Stimulated activated naive CD8-positive, alpha-beta T cell treated with anti-CD3 and anti-CD28 coated beads, Interleukin-15, amount 100 ng/mL, for 72 hours (primary cell): ENCODE measurements at places on chromosomes 2 and 18.

DNA sequence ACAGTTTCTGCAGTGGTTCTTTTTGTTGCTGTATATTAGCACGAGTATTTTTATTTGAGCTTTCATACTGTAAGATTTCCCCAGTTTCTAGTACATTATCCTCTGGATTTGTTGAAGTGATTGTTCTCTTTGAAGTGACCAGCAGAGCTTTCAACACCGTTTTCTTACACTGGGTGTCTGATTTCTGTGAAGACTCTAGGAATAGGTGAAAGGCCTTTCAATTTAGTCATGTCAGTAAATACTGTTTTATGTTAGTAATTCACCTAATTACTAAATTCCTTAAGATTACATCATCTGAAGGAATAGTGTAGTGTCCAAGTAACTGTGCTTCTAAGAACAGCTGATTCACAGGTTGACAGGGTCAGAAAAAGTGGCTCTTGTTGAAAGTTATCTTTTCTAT, 2.3 kb downstream of the PPM1B start:
- no peak for DNase-seq

DNA sequence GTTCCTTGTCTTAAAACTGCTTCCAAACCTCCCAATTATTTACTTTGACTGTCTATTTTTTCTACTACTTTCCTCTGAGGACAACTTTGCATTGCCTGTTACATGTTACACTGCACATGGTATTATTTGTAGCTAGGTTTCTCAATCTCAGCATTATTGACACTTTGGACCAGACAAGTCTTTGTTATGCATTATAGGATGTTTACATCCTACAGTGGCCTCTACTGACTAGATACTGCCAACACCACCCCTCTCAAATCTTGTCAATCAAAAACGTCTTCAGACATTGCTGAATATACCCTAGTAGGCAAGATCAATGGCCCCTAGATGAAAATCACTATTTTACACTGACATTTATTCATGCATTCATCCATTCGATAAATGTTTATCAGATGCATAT, 129.6 kb upstream of the DNAJC10 start:
- DNase-seq = no peak

DNA sequence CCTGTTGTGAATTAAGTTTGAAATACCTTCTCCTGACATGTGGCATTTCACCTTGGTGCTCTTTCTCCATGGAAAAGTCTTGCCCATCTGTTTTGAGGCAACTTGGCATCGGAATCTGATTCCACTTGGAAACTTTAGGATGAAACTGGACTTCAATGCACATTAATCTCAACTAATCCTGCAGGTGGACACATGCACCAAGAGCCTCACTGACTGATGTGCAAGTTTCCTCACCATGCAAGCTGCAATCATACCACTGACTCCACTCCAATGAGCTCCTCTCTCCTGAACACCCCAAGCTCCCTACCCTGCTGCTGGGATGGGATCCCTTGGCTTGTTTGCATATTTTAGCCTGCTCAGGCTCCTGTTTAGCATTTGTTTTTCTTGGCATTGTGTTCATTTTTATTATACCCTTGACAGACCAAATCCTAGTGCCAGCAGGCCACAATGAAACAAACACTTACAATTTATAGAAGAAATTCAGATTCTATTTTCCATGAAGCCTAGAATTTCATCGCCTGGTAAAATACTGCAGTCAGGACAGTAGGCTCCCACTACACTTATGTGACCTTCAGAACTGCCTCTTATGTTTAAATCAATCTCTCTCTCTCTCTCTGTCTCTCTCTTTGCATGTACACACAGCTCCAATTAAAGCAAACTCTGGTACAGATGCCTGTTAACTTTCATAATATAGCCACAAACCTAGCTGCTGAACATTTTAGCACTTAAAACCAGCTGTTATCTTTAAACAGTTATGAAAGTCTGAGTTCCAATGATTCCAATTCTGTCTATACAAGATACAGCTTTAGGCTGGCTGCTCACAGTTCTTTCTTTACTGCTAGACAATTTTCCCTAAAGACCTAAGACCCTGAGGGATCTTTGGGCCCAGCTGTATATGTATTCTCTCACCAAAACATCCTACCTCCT, 141.5 kb downstream of the OSR1 start:
- DNase-seq = no peak

- DNase-seq = no peak
Observed at GRCh38 chr2:163401481-163401880, 334.3 kb downstream of the FIGN start.

GRCh38 chr2:1704631-1705556, 39.4 kb downstream of the PXDN start:
- DNase-seq = no peak

DNA sequence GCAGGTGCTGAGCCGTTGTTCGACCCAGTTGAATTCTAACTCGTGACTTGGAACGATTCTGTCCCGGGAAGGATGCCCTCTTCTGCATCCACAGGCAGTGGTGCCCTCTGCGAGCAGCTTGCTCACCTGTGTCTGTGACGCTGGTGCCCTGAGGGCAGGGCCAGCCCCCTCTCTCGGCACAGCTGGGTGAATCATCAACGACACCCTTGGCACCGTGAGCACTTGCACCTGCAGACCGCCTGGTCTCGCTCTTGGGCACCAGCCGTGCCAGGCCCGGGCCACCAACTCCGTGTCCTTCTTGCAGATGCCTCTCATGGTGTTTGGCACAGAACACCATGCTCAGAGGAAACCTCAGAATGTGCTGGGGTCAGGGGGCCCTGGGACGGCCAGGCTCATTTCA, 75.0 kb downstream of the SLC66A2 start:
- no peak for DNase-seq

GRCh38 chr2:236241181-236242056, 22.8 kb downstream of the ASB18 start:
- DNase-seq = no peak

DNA sequence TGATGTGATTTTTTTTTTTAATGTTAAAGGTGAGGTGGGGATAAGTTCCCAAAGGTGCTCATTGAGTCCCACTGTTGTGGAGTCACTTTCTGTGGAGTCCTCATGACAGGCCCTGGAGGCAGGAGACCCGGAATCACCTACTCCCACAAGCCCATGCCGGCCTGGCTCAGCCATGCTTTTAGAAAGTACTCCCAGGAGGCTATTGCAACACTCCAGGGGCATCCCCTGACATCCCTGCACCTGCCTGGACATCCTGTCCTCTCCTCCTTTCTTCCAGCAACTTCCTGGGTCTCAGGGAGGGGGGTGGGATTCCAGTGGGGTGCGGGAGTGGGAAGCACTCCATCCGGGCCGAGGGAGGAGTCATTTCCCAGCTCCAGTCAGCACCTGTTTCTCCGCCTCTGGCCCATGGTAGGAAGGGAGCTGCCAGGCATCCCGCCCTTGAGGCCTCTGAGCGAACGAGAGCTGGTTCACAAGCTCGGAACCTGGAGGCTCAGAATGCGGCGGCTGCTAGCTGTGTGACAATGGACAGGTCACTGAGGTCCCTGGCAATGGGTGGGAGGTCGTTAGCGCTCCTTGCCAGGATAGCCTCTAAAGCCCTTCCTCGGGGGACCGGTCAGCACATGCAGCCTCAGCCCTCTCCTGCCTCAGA, 163.9 kb upstream of the ID2 start:
- DNase-seq = no peak

GRCh38 chr2:183898641-183899040, 699.7 kb upstream of the ZNF804A start:
- no peak for DNase-seq

- peak; percentile 98 for DNase-seq
Observed at GRCh38 chr2:218710687-218711549, at the start of gene TTLL4. TSS of gene TTLL4 (plus strand) at chr2:218710835. CDS start at chr2:218737677, 26,842 bp downstream.

GRCh38 chr2:200470230-200470629, 39.6 kb downstream of the KCTD18 start:
- no peak for DNase-seq

- DNase-seq = no peak
Observed at GRCh38 chr2:12930391-12930790, 213.7 kb downstream of the TRIB2 start.

- DNase-seq = no peak
Observed at GRCh38 chr2:43538034-43538670, 57.7 kb downstream of the THADA start.

- DNase-seq = no peak
Observed at GRCh38 chr2:99816908-99817307, 325.5 kb downstream of the AFF3 start.

GRCh38 chr18:10564975-10565773, 39.3 kb downstream of the NAPG start:
- DNase-seq = no peak

- no peak for DNase-seq
Observed at GRCh38 chr18:34817636-34818035, 107.5 kb downstream of the DTNA start.

- DNase-seq = peak; percentile 61
Observed at GRCh38 chr2:203934041-203934492, 2.5 kb upstream of the ICOS start.

DNA sequence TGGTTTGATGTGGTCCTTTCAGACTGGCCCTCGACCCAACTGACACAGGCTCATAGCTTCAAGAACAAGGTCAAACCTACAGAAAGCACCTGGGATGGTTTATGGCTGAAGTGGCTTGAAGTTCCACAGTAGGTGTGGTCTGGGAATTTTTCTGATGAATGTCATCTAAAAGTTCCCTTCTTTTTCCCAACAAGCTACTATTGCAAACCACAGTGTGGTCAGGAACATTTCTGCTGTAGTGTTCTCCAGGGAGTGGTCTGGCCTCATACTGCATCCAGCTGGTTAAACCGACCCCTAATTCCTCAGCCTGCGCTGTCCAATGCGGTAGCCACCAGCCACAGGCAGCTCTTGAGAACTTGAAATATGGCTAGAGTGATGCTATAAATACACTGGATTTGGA, 92.7 kb downstream of the FAM124B start:
- DNase-seq = no peak

DNA sequence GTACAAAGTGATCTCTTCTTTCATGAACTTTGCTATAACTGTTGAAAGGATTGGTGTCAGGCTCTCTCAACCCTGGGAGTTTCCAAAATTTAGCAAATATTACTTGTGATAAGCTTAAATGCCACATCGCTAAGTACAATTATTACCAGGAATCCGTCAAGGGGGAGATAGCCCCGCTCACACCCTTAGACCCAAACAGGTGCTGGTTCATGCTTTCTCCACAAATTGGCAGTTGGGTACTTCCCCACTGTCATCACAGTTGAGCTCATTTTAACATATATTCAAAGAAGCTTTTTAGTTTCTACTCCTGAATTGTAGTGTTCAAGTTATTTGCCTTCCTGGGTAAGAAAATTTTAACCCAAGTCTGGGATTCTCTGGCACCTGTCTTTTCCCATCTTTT, 29.8 kb upstream of the EPB41L5 start:
- DNase-seq = no peak

- DNase-seq = no peak
Observed at GRCh38 chr2:155965415-155966063, 367.0 kb downstream of the NR4A2 start.

DNA sequence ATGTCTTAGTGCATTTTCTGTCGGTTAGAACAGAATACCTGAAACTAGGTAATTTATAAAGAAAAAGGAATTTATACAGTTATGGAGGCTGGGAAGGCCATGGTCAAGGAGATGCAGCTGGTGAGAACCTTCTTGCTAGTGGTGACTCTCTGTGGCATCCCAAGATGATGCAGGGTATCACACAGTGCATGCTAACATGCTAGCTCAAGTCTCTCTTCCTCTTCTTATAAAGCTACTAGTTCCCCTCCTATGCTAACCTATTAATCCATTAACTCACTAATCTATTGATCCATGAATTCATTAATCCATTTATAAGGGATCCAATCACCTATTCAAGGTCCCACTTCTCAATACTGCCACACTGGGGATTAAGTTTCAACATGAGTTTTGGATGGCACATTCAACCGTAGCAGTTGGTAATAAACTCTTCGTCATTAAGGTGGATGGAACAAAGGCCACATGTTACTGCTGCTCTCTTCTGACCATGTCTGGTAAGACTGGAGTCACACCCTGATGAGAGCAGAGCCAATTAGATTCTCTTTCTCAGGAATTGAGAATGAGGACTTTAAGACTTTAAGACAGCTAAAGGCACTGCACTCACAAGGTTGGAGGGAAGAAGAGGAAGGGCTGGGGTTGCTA, 211.6 kb upstream of the SMAD7 start:
- no peak for DNase-seq

DNA sequence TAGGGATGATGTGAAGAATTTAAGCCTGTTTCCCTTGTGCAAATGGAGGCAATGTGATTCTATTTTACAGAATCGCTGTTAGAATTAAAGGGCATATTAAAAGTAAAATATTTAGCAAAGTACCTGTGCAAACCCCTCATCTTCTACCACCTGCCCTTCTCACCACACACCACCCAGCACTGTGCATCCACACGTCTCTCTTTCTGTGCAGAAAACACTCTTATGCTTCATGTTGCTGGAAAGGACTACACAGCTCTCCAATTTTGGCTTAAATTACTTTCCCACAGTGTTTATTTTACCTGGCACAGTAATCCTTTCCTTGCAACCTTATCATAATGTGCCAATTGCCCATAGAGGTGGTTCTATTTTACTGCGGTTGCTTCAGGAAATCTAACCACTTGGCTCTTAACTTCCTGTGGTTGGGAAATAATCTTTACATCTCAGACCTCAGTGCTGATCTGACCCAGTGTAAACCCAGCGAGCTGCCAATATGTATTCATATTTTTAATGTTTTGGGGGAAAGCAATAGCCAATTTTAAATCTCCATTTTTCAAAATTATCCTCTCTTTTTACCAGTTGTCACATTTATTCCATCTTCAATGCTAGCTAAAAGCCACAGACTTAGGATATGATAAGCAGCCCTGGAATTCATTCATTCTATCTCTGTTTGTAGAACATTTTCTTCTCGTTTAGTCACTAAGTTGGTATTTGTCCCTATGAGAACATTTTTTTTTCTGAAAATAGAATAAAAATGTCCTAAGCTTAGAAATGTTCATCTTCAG, 250.9 kb downstream of the DSEL start:
- no peak for DNase-seq

- DNase-seq = no peak
Observed at GRCh38 chr2:212752730-212753351, 214.2 kb upstream of the ERBB4 start.

DNA sequence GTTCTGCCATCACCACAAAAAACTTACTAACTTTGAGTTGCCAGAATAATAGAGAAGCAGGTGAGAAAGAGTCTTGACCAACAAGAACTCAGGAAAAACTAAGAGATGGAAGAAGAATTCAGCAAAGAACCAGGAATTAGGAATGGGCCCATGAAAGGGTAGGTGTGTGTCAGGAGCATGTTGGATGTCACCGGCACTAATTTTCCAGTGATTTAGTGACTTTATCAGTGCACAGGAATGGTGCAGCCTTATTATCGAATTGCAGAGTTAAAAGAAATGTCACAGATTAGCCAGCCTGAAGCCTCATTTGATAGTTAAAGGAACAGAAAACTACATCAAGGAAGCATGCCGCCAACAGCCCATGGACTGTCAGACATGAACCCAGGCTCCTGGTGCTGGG, 9.0 kb upstream of the BOD1L2 start:
- no peak for DNase-seq

DNA sequence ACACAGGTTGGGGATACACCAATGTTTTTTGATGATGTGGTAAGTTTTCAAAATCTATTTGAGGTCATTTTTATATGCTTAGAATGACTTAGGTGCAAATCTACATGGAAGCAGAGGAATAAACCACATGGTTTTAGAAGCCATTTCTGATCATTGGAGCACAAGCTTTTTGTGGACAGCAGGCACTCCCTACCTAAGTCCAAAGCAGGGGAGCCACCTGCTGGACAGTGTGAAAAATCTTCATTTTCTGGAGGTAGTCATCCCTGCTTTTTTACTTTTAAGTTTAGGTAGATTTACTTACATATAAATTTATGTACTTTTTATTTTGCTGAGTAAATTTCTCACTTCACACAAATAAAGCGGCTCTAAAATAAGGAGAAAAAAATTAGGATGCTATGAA, 323.2 kb downstream of the PLCL1 start:
- peak; percentile 45 for DNase-seq

GRCh38 chr2:54330162-54330925, 74.3 kb upstream of the TSPYL6 start:
- DNase-seq = peak; percentile 88
